ENCODE measurements at places on chromosomes 13 and 19.
A peak's percentile ranks its signal among the peaks of the same experiment; 100 is the strongest.

DNA sequence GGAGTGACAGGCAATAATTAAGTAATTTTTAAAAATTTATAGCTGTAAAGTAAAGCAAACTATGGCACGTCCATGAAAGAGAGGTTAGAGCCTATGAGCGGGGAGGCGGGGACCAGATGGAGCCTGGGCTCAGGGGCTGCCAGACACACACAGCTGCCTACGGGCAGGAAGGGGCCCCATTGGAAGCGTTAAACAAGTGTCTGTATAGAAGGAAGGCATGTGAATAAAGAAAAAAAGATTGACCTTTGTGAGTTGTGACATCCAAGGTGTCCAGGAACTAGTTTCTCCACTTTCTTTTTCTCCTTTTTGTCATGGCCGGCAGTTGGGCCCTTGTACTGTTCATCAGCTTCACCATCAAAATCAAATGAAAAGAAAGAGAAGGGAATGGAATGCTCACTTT is 56.8 kb downstream of the LRCH1 start:
- no peak for DNase-seq

GRCh38 chr13:104414771-104415170 is 1348.6 kb upstream of the SLC10A2 start:
- DNase-seq = peak; percentile 21

- DNase-seq = no peak
Measured at GRCh38 chr13:110349239-110349638, 42.2 kb downstream of the COL4A2 start.

DNA sequence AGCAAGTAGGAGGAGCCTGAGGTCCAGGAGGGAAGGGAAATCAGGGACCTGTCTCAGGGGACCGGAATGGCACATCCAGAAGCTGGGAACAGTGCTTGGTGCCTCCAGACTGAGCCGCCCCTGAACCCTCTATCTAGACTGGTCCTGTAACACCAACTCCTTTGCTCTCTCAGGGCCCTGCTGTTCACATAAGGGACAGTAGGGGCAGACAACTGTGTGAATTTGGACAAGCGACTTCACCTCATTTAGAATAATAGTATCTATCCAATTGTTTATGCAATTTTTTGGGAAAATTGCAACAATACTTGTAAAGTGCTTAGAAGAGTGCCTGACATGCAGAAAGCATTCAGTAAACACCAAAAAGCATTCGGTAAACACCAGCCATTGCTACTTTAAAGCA is 14.0 kb downstream of the SYMPK start:
- peak; percentile 19 for DNase-seq

DNA sequence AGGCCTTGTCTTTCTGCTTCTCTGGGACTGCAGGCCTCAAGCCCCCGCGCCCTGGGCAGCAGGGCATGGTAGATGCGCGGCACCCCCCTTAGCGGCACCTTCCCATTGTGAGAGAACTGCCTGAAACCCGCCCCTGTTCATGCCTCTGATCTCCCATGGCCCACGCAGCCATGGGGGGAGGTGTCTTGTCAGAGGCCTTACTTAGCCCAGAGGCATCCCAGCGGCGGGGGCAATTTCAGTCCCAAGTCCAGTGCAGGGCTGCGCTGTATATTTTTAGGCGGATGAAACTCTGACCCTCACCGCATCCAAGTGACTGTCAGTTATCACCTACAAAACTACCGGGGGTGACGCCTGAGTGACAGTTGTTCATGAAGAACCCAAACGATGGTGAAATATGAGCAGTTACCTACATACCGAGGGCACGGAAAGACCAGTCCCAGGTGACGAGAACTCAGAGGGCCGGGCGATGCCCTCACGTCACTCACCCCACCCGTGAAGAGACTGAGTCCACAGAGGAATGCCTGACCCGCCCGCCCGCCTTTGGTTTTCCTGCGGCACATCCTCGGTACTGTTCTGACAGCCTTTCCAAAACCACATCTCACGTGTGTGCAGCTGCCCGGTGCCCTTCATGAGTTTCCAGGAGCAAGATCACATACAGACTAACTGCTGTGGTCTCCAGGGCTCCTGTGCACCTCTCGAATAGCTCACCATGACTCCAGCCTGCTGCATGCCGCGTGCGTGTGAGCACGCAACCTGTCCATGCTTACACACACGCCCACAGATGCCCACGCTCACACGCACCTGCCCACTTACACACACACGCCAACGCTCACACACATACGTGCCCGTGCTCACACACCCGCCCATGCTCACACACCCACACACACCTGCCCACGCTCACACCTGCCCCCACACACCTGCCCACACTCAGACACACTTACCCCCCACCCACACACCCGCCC is 14.4 kb downstream of the IL17D start:
- DNase-seq = no peak

DNA sequence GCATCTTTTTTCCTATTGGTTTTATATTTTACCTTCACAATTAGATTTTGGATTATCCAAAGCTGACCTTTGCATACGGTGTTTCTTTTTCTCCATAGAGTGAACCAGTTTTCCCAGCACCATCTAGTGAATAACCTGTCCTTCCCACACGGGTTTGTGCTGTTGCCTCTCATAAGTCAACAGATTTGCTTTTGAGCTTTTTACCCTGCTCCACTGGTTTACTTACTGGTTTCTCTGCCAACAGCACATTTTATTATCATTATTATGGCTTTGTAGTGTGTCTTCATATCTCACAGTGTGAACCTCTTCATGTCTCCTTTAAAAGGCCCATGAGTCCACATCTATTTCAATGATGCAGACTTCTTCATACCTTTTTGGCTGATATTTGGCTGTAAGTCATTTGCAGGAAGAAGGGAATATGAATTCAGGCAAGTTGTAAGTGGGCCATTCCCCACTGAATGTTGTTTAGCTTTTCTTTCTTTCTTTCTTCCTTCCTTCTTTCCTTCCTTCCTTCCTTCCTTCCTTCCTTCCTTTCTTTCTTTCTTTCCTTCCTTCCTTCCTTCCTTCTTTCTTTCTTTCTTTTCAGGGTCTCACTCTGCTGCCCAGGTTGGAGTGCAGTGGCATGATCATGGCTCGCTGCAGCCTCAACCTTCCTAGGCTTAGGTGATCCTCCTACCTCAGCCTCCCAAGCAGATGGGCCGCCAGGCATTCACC is 86.8 kb downstream of the TM9SF2 start:
- DNase-seq = no peak

DNA sequence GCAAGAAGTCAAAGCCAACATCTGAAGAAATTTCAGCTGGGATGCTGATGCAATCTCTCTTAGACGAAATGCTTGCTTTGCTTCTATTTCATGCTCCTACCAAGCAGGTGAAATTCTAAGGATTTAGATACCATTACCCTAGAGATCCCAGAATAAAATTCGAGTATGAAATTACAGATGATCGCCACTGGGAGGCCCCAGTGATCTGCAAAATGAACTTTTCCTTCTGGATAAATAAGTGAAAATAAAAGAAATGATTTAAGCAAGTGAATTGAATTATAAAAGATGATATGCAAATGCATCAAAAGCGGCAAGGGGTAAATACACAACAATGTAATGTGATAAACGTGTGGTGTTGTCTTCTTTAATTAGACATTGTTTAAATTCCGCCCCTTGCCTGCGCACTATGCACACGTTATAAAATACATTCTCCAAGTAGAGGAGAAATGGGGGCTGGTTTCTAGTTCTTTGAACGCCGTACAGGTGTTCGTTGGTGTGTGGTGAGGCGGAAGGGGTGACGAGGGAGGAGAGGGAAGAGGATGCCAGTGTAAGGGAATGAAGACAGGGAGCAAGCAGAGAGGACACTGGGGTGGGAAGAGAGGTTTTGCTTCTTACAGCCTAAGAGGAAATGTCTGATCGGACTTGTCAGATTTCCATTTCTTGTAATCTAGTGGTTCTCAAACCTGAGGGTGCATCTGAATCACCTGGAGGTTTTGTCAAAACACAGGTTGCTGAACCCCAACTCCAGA is 58.0 kb downstream of the ERCC5 start:
- peak; percentile 55 for DNase-seq

DNA sequence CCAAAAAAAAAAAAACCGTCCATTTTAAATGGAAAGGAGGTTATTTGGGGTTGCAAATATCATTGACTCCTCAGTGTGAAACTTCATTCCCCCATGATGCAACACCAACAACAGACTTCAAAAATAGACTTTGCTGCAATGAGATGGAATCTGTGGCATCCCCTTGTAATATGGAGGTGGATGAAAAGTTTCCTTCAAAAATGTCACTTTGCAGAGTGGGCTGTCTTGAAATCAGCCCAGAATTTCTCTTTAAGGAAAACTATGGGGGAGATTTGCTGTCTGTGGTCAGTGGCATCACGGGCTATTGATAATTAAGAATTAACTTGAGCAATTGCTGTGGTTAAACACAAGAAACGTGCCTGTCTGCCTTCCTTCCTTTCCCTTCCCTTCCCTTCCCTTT is 1.5 kb downstream of the GPR18 start:
- no peak for DNase-seq

GRCh38 chr13:39998166-39998565 is 342.7 kb downstream of the COG6 start:
- no peak for DNase-seq

DNA sequence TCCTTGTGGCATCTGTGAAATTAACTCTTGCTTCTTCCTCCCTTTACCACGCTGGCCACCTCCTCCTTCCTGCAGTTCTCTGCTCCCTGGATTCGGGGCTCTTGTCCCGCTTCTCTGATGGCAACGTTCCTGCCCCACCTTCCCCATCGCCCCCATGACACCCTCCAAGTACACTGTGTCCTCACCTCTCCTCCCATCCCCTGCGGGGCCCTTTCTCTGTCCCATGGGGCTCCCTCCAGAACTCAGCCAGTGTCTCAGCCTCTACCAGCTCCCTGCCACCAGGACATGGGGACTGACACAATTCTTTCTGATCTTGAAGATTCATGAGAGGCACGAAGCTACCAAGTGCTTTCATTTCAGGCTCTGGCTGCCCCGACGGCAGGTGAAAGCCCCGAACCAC is 9.1 kb downstream of the CARS2 start:
- no peak for DNase-seq

DNA sequence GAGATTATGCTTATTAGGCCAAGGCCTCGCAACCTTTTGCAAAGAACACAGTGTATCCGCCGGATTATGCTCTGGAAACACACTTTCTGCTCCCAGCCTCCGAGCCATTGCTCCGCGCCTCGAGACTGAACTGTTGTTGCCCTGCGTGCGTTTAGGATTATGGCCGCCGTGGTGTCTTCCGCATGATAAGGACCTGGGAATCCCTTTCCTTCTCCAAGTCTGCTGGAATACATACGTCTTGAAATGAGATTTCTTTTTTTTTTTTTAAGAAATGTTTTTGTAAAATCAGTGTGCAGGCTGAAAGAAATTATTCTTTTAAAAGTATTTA is 89.8 kb upstream of the SOX1 start:
- no peak for DNase-seq

DNA sequence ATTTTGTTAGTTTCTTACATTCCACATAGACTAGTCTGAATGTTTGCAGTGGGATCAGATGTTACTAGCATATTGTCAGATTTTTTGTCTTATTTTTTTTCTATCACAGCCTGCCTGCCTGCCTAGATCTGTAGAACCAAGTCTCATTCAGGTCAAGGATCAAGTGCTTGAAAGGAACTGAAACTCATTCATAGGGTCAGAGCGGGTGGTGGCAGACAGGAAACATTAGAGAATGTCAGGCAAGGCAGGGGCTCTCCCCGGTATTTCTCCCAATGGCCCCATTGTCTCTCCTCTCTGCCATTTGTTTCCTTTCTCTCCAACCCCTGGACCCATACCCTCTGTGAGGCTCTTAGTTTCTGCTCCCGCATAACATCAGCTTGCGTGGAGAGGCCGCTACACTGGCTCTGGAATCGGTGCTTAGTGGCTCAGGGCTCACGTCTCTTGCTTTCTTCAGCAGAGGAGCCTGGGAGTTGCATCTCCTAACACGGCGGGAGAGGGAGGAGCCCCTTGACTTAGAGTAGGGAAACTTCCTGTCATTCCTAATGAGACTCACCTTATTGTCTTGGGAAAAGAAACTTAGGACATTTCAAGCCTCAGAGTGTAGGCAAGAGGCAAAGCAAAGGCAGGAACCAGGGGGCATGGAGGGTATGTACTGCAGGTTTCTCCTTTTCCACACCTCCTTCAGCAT is 35.6 kb upstream of the SPATA13 start:
- DNase-seq = peak; percentile 60

DNA sequence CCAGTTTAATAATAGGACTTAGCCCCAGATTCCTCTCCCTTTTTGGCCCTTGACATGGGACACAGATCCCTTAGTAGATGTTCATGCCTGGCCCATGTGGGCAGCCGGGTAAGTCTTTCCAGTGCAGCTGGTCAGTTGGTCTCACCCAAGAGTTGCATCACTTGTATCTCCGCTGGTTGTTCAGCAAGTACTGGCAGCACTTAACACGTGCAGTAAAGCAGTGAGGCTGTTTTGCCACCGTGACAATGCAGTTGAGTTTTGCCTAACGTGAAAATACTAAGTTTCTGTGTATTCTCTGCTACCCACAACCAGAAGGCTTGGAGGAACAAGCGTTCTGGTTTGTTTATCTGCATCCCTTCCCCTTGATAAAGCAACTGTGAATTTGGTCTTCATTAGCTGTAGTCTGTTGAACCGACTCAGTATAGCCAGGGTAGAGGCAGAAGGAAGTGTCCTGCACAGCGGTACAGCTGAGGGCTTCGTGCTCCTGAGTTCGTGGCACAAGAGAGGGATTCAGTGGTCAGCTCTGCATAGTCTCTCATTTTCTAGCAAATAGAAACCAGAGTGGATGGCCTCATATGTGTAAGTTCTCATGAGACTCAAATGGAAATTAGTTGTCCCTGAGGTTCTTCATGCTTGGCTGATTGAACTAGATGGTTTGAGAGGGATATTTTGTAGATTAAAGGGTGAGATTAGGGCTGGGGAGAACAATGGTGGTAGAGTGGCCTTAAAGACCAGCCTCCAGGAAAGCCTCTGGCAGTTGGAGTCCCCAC is 50.3 kb downstream of the ARHGEF7 start:
- DNase-seq = no peak

DNA sequence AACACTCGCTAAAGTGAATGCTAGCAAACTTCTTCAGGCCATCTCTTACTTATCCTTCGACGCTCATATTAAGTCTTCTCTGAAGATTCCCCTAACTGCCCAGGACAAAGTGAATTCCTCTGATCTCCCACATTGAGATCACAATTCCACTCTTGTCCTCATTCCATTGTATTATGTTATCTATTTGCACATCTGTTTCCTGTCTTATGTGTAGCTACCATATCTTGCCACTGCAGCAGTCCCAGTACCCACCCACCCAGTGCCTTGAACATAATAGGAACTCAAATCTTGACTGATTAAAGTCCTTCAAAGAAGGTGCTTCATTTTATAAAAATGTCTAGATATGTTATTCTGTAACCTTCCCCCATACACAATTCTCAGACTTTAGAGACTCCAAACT is 702.3 kb downstream of the DIAPH3 start:
- DNase-seq = peak; percentile 90

DNA sequence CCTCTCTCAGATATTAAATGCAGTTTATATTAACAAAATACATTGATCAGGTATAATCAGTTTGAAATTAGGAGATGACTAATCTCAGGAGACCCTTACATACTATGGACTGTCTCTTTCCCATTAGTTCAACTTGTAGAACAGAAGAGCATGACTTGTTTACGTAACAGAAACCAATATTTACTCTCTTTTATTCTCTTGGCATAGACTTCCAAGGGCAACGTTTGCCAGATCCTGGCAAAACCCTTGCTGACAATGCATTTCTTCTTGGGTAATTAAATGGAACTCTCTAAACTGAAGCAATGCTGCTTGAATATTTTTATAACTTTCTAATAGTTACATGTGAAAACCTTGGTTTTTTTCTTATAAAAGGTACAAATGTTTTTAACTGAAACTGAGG is 68.3 kb upstream of the MYO16 start:
- no peak for DNase-seq
